Posterior vena cava (tissue), 2 donors: ENCODE measurements at places on chromosomes 4 and X. TPM values are rescaled to one million over a fixed set of nuclear protein-coding genes. Genes with fewer than 3 reads are reported as not detected.

DNA sequence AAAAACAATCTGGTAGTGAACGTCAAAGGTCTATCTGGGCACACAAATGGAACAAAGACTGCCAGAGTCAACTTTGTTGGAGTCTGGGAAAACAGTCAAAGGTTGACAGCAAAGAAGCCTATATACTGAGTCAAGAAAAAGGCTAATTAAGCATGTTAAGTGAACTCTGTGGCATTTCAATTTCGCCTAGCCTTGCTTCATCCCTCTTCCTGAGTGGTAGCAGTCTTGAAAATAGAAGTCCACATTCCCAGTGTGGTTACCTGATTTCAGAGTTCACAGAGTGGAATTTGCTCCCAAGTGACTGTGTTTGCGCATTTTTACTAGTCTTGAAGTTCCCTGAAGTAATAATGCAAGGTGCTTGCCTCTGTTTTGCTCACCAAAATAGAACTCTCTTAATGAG, 760.0 kb downstream of the FSTL5 start:
- no peak for DNase-seq

GRCh38 chr4:52212702-52213101, 161.6 kb downstream of the SPATA18 start:
- DNase-seq: no peak

DNA sequence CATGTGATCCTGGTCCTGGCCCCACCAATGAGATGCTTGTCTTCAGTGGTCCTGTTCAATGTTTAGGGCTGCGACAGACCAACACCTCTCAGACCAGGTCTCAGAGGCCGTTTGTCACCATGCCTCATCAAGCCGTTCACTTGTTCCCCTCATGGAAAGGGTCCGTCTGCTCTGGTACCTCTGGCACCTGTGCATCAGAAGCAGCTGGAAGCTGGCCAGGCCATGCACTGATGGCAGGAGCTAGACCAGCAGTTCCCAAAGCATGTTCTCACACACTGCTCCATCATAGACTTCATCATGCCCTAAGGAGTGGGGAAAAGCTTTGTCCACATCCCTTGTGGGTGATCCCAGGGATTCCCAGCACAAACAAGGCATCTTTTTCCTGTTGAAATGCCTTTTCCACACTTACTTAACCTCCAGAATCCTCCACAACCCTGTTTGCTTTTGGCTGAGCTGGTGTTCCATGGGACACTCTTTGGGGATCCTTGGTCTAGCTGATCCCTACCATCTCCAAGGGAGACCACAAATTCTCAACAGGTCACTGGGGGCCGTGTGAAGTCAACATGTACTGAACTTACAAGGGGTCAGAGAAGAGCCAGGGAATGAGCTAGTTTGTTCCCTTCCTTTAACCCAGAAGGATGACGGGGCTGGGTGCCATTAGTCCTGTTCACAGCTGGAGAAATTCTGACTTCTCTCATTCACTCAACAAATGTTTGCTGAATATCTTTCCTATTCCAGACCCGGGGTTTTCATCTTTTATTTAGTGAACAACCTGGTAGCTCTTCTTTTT, 21.8 kb downstream of the SH3TC1 start:
- DNase-seq: no peak

- no peak for DNase-seq
Observed at GRCh38 chr4:37762294-37762990, 64.0 kb upstream of the PGM2 start.

- no peak for DNase-seq
Observed at GRCh38 chrX:52363247-52363883, 5.5 kb upstream of the XAGE2 start.

The EFHC2 gene
- total RNA-seq: 1.4 TPM

The ENOX2 gene
- total RNA-seq: 21.1 TPM

The SEC31A gene
- 309 TPM for total RNA-seq

The CENPU gene
- 1.4 TPM for total RNA-seq

The DMRTC1 gene
- total RNA-seq: not detected

The GLOD5 gene
- not detected for total RNA-seq

- no peak for DNase-seq
Observed at GRCh38 chr4:7212101-7212674, 19.9 kb downstream of the SORCS2 start.

DNA sequence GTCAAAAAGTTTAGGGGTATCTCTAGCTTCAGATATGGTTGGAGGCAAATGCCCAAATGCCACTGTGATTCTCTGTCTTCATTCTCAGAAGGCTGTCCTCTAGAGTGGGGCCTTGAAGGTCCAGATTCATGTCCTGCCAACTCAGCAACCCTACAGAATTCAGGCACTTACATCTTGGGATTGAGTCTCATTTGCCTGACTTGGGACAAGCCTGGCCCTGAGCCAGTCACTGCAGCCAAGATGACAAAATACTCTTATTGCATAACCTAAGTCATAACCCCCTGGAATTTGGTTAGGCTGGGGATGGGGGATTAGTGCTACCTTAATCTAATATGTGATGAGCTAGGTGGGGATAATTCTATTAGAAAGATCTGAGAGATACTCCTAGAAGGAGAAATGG, 100.5 kb downstream of the AREG start:
- no peak for DNase-seq

DNA sequence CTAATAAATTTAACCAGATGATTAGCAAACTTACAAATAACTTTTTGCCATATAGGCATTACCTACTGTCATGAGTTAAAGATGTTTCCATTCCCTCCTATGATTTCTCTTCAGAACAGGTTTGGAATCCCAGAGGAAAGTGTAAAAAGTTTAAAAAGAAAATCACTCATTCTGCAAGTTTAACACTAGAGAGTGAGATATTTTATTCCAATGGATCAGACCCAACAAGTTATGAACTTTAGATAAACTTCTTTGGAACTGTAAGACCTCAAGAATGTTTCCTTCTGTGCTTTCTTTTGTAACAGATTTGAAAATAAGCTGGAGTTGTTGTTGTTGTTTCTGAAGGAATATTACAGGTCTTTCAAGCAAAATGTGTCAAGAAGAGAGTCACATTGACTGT, 51.6 kb downstream of the PPP3CA start:
- DNase-seq: no peak

DNA sequence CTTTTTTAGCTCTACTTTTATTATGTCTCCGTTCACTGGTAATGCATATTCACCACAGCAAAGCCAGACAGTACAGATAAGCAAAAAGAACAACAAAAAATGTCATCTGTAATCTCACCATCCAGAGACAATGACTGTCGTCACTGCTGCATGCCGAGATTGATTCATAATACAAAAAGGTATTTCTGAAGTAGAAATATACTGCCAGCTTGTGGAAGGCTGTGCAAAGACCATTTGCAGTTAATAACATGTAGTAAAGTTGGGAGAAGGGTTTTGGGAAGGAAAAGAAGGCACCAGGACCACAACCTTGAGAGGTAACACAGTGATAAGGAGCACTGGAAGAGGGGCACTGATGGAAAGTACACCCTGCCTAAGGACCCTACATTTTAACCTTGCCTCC, 223.0 kb upstream of the ZIC3 start:
- DNase-seq: no peak

The MUC7 gene
- not detected for total RNA-seq

GRCh38 chr4:151668689-151669402, 92.0 kb downstream of the GATB start:
- DNase-seq: no peak

GRCh38 chrX:20729416-20729815, 462.7 kb upstream of the RPS6KA3 start:
- no peak for DNase-seq

DNA sequence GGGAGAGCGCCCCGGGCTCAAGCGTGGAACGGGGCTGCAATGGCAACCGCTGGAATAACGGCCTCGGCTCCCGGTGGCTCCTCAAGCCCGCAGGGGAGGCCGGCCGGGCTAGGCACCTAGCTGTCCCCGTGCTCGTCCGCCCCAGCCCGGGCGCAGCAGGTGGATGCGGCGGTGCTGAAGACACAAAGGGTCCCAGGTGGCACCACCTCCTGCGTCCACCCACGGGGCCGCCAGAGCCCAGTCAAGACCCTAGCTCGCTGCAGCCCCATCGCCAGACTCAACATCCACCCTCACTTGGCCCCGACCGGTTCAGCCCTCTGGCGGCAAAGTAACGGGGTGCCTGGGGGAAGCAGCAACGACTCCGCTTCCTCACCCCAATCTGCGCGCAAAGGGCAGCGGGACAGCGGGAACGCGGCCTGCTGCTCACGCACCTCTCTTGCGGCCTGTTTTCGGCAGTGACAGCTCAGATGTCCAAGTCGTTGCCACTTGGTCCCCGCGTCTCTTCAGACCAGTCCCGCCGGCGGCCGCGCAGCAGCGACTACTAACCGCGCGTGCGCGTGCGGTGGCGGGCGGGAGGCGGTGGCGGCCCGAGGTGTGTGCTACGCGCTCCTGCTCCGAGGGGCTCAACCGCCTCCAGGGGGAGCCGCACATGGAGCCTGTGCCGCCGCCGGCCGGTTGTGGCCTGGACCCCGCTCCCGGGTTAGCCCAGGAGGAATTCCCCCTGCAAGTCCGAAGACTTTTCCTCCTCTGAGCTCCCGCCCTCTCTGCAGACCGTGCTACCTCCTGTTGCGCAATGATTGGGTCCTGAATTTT, at the start of gene CLGN:
TSS of gene CLGN (minus strand) at position 543 of the 813 bp plus-strand sequence. CDS start 14,570 bp downstream, outside the sequence.
- DNase-seq: peak; percentile 84

DNA sequence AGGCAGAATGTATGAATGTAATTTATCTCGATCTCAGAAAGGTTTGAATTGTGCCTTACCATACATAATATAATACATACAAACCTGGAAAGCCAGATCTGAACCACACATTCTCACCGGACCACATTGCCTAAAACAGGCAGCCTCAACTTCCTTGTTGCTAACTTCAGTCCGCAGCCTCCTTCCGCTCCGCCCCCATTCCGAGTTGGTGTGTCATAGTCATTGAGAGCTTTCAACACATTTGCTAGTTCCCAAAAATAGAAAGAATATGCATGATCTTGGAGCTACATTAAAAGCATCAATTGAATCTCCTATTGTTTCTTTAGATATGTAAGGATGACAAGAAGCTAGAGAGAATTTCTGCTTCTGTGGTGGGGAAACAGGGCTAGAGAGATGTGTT, 127.2 kb downstream of the ARHGEF9 start:
- DNase-seq: peak; percentile 83
